ENCODE measurements at places on chromosomes 11 and 22.

- DNase-seq, result no peak
Measured at GRCh38 chr11:107651672-107652071, 60.2 kb downstream of the SLN start.

DNA sequence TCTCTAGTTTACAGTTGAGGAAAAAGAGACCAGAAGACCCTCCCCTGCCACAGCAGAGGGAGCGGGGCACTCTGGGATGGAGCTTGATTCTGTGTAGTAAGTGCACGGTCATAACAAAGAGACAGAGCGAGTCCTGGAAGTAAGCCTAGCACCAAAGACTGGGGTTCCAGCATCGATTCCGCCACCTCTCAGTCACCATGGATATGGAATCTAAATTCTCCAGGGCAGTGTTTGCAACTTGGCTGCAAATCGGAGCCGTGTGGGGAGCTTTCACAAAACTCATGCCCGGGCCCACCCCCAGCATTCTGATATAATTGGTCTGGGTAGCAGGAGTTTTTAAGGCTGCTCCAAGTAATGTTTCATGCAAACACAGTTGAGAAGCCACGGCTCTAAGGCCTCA is 129.5 kb upstream of the OPCML start:
- no peak for DNase-seq

DNA sequence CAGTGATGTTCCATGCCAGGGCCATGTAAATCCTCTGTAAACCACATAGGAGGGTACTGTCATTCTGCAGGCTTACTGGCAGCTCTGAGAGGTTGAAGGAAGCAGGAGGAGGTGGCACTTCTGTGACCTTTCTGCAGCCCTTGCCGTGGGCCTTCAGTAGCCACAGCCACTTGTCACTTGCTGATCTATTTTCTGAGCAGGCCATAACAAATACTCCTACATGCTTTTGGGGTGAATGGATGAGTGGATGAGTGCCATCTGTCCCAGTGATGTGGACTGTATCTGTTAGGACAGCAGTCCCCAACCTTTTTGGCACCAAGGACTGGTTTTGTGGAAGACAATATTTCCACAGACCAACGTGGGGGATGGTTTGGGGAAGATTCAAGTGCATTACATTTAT is 10.2 kb downstream of the B3GNT6 start:
- DNase-seq, result no peak

DNA sequence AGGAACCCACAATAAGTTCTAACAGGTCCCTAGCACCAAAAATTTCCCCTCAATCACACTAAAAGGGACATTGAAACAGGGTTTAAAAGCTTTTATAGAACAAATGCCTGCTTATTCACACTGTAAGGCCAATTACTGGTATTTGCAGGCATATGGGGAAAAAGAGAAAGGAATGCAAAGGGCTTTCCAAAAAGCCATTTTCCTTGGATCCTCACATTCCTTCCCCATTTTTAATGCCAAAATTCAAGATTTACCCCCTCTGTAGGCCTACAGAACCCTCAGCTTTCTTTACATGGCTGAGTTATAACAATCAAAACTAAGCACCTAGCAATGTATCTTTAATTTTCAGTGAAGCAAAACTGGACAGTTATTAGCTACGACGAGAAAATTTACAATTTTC is 102.0 kb downstream of the SBF2 start:
- DNase-seq, result no peak

DNA sequence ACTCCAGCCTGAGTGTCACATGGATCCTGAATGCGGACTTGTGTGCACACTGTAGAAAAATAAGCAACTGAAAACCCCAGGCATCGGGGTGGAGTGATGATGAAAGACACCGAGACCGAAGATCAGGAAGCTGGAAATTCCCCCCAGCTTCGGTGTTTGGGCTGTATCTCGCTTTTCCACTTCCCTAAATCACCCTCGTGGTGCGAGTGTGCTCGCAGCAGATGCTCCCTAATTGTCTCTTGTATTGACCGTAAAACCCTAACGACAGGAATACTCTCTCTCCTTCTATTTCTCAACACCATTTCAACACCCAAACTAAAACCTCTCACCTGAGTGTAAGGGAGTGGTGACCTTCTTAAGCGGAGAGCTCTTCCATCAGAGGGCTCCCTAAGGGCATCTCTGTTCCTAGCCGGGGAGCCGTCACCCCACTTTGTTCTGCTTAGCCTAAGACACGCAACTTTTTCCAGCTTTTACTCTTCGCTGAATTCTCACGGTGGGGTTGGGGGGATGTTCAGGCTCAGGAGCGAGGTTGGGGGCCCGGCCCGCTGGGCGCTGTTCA is 635 bp upstream of the GRK3 start:
- DNase-seq, result no peak

DNA sequence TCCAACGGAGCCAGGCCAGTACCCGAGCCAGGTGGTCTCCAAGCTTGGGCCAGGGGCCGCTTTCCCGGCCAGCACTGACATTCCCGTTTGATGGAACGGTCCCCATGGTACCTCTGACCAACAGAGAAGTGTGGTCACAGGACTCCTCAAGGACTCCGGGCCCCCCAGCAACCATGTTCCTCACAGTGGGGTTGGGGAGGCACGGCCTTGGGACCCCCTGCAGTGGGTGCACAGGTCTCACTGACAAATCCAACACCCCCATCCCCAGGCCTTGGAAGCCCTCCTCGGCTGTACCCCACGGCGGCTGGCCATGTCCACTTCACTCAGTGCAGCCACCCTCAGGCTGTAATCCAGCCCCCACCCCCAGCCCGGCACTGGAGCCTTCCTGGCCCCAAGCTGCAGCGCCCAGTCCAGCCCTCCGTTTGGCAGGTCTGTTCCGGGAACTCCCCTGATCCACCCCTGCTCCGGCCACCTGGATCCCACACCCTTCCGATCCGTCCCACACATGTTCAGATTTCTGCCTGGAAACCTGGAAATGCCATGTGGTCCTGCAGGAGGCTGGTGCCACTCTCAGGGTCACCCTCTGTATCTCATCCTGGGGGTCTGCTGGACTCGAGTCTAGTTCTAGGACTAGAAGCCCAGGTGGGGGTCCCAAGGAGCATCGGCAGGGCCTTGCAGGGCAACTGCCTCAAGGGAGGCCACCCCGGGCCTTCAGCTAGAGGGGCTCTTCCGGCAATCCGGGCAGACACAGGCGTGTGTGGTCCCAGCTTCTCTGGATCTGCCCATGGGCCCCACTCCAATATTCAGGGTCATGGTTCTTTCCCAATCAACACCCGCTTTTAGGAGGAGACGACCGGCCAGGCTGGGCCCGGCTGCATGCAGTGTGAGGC is 26.6 kb downstream of the TBX1 start:
- no peak for DNase-seq

DNA sequence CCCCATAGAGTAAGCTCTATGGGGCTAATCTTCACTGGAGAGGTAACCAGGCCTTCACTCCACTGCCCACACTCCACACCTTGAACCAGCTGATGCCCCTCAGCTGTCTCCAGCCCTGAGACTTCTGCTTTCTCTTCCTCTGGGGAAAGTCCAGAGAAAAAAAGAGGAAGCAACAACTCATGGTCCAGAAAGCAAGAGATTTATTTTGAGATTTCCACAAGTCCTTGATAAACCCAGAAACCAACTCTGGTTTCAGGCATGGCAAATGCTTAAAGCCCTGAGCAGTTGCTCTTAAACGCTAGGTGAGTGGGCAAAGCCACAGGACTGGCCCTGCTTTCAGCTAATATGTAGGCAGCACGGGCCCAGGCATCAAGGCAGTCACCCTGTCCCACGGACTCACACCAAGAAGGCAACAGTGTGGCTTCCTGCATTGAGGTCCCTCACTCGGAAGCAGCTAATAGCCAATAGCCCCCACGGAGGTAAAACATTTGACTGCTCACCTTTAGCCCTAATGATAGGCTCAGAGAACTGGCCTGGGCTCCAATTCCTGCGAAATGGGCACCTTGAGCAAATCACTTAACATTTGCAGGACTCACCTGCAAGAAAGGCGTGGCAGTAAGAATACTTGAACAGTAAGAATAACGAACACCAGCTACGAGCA is 4.3 kb downstream of the CYB561A3 start:
- no peak for DNase-seq

GRCh38 chr22:46114518-46115387 is 35.6 kb upstream of the PPARA start:
- DNase-seq, result no peak

GRCh38 chr11:122625976-122626665 is 29.4 kb upstream of the UBASH3B start:
- no peak for DNase-seq

DNA sequence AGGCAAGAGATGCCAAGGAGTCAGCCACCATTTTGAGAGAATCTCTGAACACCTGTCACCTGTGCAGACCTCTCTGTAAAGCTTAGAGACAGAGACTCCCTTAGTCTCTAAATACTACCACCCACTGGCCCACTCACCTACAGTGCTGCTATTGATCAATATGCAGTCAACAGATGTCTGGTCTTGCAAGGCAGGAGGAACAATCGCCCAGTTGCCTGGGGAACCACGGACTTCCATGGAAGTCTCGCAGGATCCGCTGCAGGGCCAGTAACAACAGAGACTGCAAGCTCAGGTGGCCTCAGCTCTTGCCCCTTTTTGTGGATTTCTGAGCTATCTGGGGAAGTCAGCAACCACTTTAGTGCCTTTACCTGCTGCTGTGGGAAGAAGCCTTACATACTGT is 195.1 kb downstream of the OPCML start:
- peak; percentile 6 for DNase-seq

GRCh38 chr11:124210421-124210820 is 27.3 kb downstream of the OR10D3 start:
- no peak for DNase-seq

GRCh38 chr11:44147751-44148150 is 52.3 kb downstream of the EXT2 start:
- DNase-seq, result no peak

- no peak for DNase-seq
Measured at GRCh38 chr22:43888740-43889139, 3.1 kb downstream of the PNPLA5 start.

DNA sequence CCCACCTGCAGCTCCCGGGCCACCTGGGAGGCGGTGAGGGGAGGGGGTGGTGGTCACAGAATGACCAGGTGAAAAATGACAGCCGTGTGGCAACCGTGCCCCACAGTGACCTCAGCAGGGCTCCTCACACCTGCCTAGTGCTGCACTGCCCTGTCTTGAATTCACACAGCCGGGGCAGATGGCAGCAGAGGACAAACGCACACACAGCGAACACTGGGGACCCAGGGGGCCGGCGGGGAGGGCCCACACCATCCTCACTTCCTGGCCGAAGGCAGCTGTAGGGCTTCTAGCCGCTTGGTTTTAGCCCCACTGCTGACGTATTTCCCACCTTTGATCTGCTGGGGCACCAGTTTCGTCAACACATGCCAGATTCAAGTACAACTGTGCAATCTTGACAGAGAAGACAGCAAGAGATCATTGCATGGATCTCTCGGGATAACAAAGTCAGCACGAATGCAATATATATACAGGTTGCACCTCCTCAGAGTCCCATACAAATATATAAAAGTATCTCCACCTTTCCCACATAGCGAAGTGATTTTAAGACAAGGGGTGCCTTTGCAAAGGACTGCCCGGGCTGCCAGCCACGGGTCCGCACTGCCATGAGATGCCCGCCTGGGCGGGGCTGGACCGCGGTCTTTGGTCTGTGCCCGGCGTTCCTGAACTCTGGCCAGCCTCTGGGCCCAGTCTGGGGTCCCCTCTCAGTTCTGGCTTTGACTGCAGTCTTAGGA is 26.9 kb downstream of the TRMU start:
- DNase-seq, result peak; percentile 5

- DNase-seq, result no peak
Measured at GRCh38 chr11:84157639-84158038, 871.5 kb upstream of the CCDC90B start.

DNA sequence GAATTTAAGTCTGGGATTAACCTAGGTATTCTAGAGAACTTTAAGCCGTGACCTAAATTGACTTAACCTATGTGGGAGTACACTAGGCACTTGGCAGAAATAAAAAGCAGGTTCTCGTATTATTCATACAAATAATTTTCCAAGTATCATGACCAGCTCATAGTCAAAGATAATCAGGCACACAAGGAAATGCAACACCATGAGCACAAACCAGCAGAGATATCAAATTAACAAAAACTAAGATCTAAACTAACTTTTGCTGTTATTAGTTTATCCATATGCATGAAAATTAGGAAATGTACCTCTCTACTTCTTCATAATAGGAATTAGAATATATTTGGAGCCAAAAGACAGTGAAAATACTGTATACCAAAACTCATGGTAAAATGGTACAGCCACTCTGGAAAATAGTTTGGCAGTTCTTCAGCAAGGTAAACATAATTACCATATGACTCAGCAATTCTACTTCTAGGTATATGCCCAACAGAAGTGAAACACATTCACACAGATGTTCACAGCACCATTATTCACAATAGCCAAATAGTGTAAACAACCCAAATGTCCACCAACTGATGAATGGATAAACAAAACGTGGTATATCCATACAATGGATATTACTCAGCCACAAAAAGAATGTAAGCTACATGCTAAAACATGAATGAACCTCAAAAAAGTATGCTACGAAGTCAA is 154.1 kb downstream of the ENTHD1 start:
- DNase-seq, result no peak

GRCh38 chr22:28674121-28674563 is 5.5 kb downstream of the TTC28 start:
- DNase-seq, result no peak

- no peak for DNase-seq
Measured at GRCh38 chr22:23767303-23767672, 484 bp downstream of the CHCHD10 start.

DNA sequence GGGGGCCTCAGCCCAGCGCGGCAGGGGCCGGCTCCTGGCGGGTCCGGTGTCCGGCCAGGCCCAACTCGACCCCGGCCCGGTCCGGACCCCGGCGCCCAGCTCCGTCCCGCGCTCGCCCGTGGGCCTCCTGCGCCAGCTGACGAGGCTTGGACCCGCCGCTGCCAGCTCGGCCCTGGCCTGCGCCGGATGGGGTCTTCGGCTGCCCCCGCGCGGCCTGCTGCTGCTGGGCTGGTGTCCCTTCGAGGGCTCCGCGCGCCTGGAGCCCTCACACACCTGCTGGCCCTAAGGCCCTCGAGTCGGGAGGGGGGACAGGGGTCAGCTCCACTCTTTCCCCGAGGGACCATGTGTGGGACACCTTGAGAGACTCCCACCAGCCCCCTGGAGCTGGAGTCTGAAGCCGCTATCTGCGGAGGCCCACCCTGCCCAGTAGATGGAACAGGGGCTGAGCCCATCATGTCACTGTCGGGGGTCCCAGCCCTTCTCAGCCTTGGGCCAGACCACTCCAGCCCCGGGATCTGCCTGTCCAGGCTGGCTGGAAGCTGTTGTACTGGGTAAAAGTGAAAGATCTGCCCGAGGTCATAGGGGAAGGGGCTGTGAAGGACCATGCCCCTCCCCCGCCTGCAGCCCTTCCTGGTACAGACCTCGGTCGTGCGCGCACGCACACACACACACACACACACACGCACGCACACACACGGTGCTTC is 768 bp upstream of the CDKN1C start:
- no peak for DNase-seq

- DNase-seq, result no peak
Measured at GRCh38 chr11:13118650-13119049, 109.5 kb downstream of the RASSF10 start.

- no peak for DNase-seq
Measured at GRCh38 chr22:31075961-31076360, 5.2 kb upstream of the SMTN start.

GRCh38 chr22:44455963-44456358 is 42.1 kb downstream of the RTL6 start:
- DNase-seq, result no peak
